ENCODE measurements at places on chromosomes 3 and 15.

DNA sequence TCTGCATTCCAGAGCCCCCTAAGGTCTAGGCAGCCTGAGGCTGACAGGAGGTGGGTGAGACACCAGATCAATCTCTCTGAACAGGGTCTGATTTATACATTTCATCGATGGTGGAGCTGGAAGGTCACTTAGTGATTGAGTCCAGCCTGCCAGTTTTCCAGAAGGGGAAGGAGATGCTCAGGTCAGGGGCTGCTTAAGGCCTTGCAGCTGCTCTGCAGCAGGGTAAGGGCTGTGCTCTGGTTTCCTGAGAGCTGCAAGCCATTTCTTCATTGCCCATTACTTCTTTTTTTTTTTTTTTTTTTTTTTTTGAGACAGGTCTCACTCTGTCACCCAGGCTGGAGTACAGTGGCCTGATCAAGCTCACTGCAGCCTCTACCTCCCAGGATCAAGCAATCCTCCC is 10.7 kb downstream of the TADA3 start:
- no peak for DNase-seq

DNA sequence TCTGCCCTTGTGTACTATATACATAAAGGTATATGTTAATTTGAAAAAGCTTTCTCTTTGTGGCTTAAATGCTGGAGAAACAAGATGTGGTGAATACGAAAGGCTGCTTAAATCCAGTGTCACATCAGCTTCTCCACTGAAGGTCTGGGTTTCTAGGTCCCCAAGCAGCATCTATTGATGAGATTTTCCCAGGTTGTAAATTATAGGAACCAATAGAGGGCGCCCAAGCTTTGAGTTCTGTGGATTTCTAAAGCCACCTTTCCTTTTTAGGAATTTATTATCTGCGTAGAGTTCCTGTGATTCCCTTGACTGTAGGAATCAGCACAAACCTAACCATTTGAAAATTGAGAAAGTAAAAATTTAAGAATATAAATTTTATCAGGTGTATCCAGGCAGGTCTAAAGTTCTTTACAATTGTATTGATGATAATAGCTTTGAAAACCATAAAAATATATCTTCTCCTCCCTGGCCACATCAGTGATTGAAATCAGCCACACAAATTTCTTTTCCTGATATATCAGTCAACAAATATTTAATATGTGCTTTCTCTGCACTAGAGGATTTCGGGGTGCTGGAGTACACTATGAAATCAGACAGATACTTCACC is 88.3 kb upstream of the ADAMTSL3 start:
- DNase-seq, result no peak

- DNase-seq, result no peak
Observed at GRCh38 chr3:74080056-74080461, 455.3 kb upstream of the PDZRN3 start.

DNA sequence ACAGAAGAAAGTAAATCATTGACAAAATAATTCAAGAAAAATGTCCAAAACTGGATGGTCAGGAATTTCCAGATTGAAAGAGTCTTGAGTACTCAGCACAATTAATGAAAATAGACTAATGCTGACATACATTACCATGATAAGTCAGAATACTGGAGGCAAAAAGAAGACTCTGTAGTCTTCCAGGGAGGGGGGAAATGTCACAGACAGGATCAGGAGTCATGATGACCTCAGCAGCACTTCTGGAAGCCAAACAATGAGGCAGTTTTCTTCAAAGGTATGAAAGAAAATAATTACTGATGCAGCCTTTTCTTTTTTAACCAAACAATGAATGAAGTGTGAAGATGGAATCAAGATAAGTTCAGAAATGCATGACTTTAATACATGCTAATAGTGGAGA is 30.1 kb upstream of the SLC22A13 start:
- no peak for DNase-seq

GRCh38 chr3:197599089-197599765 is 43.5 kb upstream of the BDH1 start:
- DNase-seq, result peak; percentile 85

- DNase-seq, result no peak
Observed at GRCh38 chr3:71942432-71943187, 157.7 kb upstream of the PROK2 start.

GRCh38 chr3:187084126-187084525 is 55.2 kb downstream of the RPL39L start:
- no peak for DNase-seq

Measured in CD4-positive, alpha-beta T cell treated with Interleukin-15 for 4 hours (primary cell).